ENCODE measurements at places on chromosomes 4 and X. TPM values are rescaled to one million over a fixed set of nuclear protein-coding genes. Genes with fewer than 3 reads are reported as not detected.

ASIC5 gene
- total RNA-seq, result not detected

GRCh38 chr4:92994727-92995126 is 691.0 kb downstream of the GRID2 start:
- DNase-seq, result no peak

SERPINA7 gene
- total RNA-seq, result not detected

- DNase-seq, result no peak
Observed at GRCh38 chrX:85815203-85815751, 232.1 kb downstream of the CHM start.

DNA sequence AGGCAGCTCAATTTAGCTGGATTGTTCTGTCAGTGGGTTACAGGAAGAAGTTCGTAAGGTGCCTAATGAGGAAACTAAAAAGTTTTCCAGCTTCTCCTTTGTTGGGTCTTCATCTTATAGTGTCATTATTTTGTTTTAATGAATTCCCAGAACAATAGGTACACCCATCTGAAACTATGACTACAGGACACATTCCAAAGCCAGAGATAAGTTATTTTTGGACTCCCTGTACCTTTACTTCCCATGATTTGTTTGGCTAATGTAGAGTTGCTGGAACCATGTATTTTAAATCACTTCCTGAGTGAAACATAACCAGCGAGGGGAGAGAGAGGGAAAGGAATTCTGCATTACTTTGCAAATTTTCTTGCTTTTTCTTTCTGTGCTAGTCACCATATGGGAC is 114.0 kb downstream of the CLCN5 start:
- no peak for DNase-seq

DNA sequence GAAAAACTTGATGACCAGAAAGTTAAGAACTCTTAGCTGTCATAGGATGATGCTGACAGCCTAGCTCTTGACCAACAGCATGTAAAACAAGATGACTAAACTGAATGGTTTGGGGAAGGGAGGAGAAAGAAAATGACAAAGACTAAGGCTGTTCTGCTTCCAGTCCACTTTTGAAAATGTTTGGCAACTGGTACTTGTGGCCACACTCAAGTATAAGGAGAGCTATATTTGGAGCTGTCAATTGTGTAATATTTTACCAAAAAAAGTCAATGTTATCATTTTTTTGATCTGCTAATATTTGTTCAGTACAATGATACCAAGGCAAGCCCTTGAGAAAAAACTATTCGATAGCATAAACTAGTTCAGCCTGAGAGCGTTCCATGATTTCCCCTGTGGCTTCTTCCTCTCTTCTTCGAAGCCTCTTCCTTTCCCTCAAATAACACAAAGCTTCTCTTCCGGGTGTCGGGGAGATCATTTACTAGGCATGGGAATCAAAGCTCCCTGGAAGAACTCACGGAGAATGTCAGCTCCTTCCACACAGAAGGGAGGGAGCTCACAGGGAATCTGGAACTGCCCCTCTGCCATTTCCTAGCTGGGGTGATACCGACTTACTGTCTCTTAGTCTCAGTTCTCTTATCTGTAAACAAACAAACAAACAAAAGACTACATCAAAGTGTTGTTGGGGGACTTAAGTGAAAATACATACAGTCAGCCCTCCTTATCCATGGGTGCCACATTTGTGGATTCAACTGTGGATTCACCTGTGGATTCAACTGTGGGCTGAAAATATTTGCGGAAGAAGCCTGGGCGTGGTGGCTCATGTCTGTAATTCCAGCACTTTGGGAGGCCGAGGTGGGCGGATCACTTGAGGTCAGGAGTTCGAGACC is 82.6 kb downstream of the SCD5 start:
- no peak for DNase-seq
